ENCODE measurements at places on chromosomes 7 and 10. TPM values are rescaled to one million over a fixed set of nuclear protein-coding genes. Genes with fewer than 3 reads are reported as not detected.
A peak's percentile ranks its signal among the peaks of the same experiment; 100 is the strongest.

GRCh38 chr10:86149257-86149656 lies 217.3 kb downstream of the GRID1 start:
- no peak for DNase-seq

GRCh38 chr7:98232799-98233198 lies 19.2 kb downstream of the TECPR1 start:
- no peak for DNase-seq

GRCh38 chr10:45464958-45465567 lies 91.0 kb downstream of the ALOX5 start:
- peak; percentile 67 for DNase-seq

DNA sequence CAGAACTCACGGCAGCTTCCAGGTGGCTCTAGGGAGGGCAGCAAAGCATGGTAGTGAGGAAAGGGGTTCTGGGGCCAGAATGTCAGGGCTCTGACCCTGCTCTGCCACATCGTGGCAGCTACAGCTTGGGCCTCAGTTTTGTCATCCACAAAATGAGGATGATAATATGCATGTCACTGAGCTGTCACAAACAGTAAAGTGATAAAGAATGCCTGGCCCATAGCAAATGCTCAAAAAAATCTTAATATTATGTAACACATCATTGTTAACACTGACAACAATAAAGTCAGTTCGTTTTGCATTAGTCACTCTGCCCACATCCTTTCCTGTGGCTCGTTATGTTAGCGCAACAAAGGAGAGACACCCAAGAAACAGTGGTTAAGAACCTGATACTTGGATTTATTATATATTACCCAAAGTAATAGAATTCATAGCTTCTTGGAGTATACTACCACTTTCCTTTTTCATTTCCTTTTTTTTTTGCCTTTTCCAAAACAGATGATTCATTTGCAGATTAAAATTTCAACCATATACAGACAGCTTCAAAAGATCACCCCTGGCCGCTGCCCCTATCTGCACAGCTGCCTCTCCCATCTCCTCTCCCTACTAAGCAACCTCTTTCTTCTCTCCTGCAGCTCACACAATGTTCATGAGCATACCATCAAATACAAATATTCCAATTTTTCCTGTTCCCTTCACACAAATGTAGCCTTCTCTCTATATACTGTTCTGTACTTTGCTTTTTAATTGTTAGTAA lies 45.5 kb upstream of the DDC start:
- DNase-seq: no peak

- no peak for DNase-seq
Measured at GRCh38 chr7:158825628-158826289, 3.5 kb downstream of the ESYT2 start.

DNA sequence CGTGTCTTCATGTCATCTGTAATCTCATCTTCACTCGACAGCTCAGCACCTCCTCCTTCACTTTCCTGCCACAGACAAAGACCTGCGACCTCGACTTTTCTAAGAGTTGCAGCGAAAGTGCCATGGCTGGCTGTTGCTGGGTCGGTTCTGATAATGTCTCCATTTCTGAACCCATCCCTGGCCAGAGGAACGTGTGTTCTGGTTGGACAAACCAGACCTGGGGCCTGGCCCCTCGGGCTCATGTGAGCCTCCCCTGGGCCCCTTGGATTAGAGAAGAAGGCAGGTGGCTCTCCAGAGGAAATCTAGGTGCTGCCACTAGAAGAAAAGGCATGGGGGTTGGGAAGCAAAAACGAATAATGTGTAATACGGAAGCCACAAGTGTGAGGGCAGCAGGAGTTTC lies 273.7 kb downstream of the GLRX3 start:
- no peak for DNase-seq

- DNase-seq: no peak
Measured at GRCh38 chr7:150515248-150516147, 826 bp downstream of the GIMAP7 start.

DNA sequence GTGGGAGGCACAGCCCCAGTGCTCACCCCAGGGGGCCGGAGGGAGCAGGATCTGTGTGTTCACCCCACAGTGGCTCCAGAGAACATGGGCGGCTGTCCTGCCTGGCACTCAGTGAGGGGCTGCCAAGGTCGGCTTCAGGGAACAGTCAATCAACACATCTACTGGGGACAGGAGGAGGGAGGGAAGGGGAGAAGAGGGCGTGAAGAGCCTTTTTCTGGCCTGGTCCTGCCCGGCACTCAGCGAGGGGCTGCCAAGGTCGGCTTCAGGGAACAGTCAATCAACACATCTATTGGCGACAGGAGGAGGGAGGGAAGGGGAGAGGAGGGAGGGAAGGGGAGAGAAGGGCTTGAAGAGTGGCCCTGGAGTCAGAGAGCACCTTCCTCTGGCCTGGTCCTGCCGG lies 184.9 kb downstream of the ADARB2 start:
- no peak for DNase-seq

GRCh38 chr7:54545241-54545563 lies 3.0 kb downstream of the VSTM2A start:
- no peak for DNase-seq

- DNase-seq: no peak
Measured at GRCh38 chr7:12809476-12809875, 122.0 kb downstream of the ARL4A start.

DNA sequence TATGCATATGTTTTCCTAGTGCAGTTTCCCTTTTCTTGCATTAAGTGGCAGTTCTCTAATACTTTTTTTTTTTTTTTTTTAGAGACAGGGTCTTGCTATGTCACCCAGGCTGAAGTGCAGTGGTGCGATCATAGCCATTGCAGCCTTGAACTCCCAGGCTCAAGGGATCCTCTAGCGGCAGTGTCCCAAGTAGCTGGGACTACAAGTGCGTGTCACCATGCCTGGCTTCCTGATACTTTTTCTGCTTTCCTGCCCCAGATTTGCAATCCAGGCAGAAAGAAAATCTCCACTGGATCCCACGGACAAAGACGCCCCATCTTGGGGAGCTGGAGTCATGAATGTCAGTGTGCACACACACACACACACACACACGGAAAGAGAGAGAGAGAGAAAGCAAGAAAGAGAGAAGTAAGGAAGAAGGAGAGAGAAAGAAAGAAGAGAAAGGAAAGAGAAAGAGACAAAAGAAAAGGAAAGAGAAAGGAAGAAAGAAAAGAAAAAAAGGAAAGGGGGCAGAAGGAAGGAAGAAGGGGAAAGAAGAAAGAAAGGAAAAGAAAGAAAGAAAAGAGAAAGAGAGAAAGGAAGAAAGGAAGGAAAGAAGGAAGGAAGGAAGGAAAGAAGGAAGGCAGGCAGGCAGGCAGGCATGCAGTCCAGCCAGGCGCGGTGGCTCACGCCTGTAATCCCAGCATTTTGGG lies 37.5 kb upstream of the OCM2 start:
- DNase-seq: no peak

- DNase-seq: no peak
Measured at GRCh38 chr7:24843821-24844434, 86.7 kb upstream of the GSDME start.

The PDZD7 gene
- total RNA-seq: 0.48 TPM

The PLPP4 gene
- total RNA-seq: 1.9 TPM

The LLCFC1 gene
- not detected for total RNA-seq

The MAT1A gene
- total RNA-seq: 1.2 TPM

The GPRIN2 gene
- 9.6 TPM for total RNA-seq

All from umbilical cord (tissue), 2 donors.